ENCODE measurements at places on chromosomes 13 and 19. TPM values are rescaled to one million over a fixed set of nuclear protein-coding genes. Genes with fewer than 3 reads are reported as not detected.

The ZNF221 gene
- total RNA-seq, result 0.52 TPM

The CYP2F1 gene
- total RNA-seq, result 0.10 TPM

The CD33 gene
- 24.5 TPM for total RNA-seq

The GDF15 gene
- not detected for total RNA-seq

The SNRNP70 gene
- 136 TPM for total RNA-seq

The CBARP gene
- total RNA-seq, result not detected

The BRME1 gene
- 0.10 TPM for total RNA-seq

The SLC15A1 gene
- not detected for total RNA-seq

The GNG7 gene
- total RNA-seq, result 2.0 TPM

The SIGLEC5 gene
- not detected for total RNA-seq

The ZNF497 gene
- 0.31 TPM for total RNA-seq

The ASF1B gene
- total RNA-seq, result 0.94 TPM

The SIGLEC10 gene
- 12.0 TPM for total RNA-seq

The DCLK1 gene
- total RNA-seq, result not detected
